Stimulated activated CD8-positive, alpha-beta memory T cell treated with anti-CD3 and anti-CD28 coated beads, Interleukin-15, amount 100 ng/mL, for 4 hours (primary cell): ENCODE measurements at places on chromosomes 3 and 15.

GRCh38 chr3:155325263-155325835 is 31.9 kb upstream of the STRIT1 start:
- no peak for DNase-seq

DNA sequence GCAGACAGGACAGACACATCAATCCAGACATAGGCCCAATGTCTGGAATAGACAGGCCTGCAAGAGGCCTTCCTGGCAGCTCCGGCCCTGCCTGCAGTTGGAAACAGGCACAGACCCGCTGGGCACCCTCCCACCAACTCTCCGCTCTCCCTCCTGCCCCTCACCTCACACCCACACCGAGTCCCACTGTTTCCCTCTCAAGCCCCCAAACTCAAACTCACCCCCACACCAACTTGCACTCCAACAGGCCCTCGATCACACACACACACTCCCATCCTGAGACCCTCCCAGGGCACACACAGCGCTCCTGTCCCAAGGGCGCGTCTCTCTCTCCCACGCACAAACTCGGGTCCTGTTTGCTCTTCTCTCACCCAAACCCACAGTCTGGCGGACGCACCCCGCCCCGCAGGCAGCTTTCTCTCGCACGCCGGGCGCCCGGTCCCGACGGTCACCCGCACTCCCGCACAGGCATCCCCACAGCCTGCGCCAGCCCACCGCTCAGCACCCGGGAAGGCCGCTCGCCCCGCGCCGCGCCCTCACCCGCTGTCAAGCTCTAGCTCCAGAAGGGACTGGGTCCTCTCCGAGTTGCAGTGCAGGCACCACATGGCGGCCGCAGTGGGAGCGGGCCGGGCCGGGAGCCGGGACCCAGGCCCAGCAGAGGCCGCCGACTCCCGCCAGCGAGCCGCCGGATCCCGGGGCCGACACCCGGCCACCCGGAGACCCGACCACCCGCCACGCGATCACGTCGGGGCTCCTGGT is 106.2 kb downstream of the IQSEC1 start:
- DNase-seq, result no peak

GRCh38 chr3:178406206-178406605 is 130.0 kb upstream of the KCNMB2 start:
- DNase-seq, result no peak

GRCh38 chr3:69690-70089 is 126.9 kb upstream of the CHL1 start:
- no peak for DNase-seq

- no peak for DNase-seq
Measured at GRCh38 chr3:152030320-152030719, 156.9 kb downstream of the SUCNR1 start.

DNA sequence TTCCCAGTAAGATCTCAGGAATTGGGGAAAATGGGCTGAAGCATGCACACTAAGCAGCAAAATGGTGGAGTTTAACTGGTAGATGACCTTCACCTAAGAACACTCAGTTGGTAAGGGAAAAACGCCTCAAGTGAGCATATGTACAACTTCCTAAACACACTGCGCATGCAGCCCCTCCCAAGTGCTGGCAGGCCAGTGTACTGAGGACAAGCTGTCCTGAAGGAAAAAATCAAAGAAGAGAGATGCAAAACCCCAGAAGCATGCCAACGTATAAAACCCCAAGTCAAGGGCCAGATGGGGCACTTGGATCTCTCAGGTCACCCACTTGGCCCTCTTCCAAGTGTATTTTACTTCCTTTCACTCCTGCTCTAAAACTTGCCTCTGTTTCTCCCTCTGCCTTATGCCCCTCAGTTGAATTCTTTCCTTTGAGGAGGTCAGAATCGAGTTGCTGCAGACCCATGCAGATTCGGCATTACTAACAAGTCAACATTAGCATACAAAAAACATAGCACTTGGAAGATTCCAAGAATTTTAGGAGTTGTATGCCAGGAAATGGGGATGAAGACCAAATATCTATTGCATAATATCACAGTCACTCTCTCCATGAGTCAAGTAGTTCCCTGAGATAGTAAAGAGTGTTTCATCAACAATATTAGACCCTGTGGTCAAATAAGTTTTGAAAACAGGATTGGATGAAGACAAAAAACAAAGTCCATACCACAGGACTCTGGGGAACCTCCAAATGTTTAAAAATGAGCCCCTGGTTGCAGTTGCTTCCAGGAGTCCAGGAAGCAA is 10.8 kb upstream of the FYCO1 start:
- DNase-seq, result no peak

GRCh38 chr3:95751509-95751908 is 1062.9 kb upstream of the EPHA6 start:
- no peak for DNase-seq

DNA sequence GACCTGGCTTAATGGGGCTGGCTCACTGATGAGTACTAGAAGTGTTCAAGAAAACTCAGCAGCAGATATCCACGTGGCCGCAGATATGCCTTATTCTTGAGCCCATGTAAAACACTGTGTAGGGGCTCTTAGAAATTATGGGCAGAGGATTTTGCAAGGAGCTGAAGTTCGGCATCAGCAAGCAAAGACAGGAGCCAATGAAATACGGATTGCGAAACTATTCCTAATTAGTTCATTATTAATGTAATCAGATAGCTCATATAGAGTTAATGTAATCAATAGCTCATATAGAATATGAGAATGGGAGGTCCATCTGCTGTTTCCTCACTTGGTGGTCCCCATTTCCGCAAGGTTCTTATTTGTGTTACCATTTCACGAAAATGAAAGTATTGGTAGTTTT is 9.0 kb upstream of the GSK3B start:
- no peak for DNase-seq

- peak; percentile 22 for DNase-seq
Measured at GRCh38 chr3:56753206-56753820, 48.4 kb downstream of the ARHGEF3 start.
